Urothelium cell line (cell line): ENCODE measurements at places on chromosomes 1 and 21.

DNA sequence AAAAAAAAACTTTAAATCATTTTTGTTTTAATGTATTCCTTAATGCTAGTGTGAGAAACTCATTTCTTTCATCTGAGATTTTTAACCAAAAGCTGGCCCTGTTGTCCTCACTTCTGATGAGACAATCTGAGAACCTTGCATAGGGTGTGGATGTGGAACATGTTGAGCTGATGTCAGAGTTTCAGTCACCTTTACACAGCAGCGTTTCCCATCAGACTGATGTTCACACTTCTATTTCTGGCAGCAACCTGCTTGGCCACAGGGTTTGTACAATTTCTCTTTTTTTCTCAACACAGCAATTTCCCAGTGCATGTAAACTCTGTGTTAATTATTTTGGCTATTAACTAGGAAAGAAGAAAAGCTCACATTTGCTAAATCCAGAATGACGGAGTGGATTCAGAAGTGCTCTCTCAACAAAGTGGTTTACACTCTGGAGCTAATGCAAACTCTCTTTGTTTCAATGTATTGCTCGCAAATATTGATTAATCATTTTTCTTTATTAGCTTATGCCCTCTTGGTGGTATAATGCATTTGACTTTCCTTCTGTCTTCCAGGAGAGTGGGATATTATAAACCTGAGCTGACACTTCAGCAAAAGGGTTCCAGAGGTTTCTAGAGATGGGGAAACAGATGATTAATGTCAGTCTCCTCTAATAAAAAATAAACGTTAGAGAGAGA, 70.5 kb upstream of the HSPA13 start:
- DNase-seq = no peak

GRCh38 chr21:22106720-22107410, 1108.7 kb downstream of the NCAM2 start:
- DNase-seq = no peak

DNA sequence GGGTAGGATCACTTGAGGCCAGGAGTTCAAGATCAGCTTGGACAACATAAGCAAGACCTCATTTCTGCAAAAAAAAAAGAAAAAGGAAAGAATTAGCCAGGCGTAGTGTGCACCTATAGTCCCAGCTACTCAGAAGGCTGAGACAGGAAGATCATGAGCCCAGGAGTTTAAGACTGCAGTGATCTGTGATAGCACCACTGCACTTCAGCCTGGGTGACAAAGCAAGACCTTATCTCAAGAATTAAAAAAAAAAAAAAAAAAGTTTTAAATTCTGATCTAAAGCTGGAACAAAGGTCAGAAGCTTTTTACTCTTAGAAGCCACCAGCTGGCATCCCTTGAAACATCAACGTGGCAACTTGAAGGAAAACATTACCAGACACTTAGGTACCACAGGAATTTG, 45.3 kb downstream of the HENMT1 start:
- DNase-seq = no peak

GRCh38 chr1:228339766-228340685, 66.6 kb downstream of the TRIM11 start:
- DNase-seq = no peak
